HepG2 (cell line): ENCODE measurements at places on chromosomes 1 and 21. TPM values are rescaled to one million over a fixed set of nuclear protein-coding genes. Genes with fewer than 3 reads are reported as not detected.

GRCh38 chr1:117820096-117820495, 109.3 kb downstream of the GDAP2 start:
- DNase-seq: no peak

DNA sequence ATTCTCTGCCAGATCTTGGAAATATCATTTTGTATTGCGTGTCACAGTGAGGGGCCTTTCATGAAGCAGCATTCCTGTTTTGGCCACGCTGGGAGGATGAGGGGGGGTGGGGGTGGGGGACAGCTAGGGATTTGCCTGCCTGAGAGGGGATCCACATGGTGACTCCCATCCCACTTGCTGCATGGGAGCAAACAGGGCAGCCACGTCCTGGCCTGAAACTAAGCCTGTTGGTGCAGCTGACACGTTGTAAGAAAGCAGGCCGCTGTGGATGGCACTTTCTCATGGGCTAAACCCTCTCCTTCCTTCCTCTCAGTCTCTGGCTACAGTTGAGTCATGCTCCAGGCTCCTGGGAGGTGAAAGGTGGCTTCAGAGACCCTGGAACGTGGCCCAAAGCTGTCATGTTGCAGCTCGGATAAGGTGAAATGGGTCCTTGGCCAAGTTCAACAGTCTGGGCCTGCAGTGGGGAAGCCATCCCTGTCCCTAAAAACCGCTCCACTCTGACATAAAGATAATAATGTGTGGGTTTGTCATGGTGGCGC, 346.7 kb upstream of the VAMP3 start:
- no peak for DNase-seq

DNA sequence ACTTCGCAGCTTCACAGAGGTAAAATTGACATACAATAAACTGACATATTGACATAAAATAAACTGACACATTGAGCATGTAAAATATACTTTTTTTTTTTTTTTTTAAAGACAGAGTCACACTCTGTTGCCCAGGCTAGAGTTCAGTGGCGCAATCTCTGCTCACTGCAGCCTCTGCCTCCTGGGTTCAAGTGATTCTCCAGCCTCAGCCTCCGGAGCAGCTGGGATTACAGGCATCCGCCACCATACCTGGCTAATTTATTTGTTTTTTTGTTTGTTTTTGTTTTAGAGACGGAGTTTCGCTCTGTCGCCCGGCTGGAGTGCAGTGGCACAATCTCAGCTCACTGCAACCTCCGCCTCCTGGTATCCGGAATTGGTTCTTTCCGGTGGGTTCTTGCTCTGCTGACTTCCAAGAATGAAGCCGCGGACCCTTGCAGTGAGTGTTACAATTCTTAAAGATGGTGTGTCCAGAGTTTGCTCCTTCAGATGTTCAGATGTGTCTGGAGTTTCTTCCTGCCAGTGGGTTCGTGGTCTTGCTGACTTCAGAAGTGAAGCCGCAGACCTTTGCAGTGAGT, 48.4 kb upstream of the CLIC4 start:
- DNase-seq: no peak

DNA sequence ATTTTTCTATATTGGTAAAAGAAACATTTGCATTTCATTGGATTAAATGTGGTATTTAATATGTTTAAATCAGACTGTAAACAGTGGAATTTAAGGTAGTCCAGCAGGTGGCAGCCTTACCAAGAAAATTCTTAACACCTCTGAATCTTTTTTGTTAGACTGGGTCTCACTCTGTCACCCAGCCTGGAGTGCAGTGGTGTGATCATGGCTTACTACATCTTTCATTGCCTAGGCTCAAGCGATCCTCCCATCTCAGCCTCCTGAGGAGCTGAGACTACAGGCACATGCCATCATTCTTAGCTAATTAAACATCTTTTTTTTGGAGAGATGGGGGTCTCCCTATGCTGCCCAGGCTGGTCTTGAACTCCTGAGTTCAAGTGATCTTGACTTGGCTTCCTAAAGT, 98.8 kb downstream of the RABGAP1L start:
- peak; percentile 45 for DNase-seq

DNA sequence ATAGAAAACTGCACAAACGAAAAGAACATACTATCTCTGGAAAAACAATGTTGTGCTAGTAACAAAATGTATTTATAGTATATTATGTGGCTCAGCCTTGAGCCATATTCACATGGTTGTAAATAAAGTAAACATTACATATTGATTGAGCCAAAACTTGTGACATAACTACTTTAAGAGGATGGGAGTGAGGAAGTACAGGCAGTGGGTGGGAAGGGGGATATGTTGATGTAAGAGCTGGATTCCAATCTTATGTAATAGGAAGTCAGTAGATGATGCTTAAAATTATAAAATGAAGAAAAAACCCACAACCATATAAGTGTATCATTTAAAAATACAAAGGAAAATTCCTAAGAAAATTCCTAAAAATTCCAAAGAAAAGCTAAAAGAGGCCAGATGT, 42.7 kb downstream of the RHOU start:
- no peak for DNase-seq

The OR10J1 gene
- total RNA-seq: not detected in 2 replicates

GRCh38 chr1:68168545-68169171, 63.7 kb downstream of the WLS start:
- no peak for DNase-seq

The HES2 gene
- 0.10 and 0.11 TPM in 2 replicates for total RNA-seq

DNA sequence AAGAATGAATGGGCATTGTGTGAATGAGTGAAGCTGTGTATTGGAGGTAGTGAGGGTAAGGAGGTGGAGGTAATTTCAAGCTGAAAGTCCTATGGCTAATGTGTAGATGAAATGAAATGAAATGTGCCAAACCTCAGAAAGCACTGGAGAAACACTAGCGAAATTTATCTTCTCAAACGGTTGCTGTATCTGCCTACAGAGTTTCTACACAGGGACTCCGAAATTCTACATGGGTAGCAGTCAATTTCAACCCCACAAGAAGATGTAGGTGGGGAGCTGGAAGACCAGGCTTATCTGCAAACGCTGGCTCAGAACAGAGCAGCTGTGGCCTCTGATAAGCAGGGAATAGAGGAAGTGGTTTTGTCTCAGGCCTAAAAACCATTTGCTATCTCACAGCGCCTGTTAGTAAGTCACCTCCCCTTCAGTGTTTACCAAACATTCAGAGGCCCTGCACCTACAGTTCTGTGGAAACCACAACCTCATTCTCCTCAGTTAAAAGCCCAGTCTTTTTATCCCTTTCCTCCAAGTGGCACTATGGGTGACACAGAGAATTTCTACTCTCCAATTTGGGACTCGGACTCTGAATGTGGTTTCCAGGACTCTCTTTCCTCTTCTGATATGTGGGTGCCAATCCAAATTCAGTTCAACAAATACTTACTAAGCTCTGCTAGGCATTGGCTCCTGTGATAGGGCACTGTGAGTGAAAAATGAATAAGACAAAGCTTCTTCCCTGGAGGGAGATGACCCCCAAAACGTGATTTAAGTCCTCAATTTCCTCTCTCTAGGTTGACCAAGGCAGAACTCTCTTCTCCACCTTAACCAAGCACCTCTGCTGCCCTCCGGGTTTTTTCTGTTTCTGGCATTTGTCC, 17.2 kb upstream of the SLAMF6 start:
- DNase-seq: peak; percentile 9

The DDX20 gene
- 14.3 and 20.0 TPM in 2 replicates for total RNA-seq

The CTSK gene
- total RNA-seq: 0.62 and 1.4 TPM in 2 replicates

The TNFAIP8L2 gene
- not detected in 2 replicates for total RNA-seq

GRCh38 chr1:76136894-76137293, 62.3 kb downstream of the ST6GALNAC3 start:
- DNase-seq: no peak

The FCAMR gene
- not detected in 2 replicates for total RNA-seq

DNA sequence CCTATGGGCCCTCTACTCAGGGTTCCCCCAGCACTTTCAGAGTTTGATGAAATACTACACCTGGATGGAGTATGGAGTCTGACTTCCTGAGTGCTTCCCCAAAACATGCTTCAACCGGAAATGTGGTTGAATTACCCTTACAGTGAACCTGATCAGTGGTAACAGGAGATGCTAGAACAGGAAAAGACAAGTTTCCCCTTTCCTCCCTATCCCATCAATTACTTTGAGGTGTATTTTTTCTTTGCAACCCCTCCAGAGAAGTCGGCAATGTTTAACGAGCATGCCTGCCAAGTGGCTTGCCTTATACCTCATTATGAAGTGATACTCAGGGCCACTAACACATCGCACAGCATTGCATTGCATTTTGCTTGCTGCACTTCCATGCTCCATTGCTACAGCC, 7.0 kb downstream of the KRTAP15-1 start:
- DNase-seq: no peak

The CFAP141 gene
- total RNA-seq: not detected in 2 replicates
